Gastrocnemius medialis (tissue), 4 donors: ENCODE measurements at places on chromosomes 3 and 15.

DNA sequence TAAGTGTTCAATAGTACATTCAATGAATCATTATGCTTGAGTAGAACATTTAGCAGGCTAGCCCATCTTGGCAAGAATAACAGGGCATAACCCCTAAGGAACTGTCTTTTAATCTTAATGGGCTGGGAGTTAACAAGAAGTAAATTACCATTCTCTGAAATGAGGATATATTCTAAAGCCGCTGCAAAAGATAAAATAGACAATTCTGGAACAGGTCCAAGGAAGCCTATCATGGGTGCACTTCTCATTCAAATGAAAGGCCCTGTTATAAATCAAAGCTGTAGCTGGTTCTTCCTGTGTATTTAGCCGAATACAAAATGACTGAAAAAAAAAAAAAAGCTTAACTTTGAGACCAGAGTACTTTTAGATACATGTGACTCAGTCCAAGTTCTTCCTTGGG, 15.6 kb downstream of the MTHFS start:
- DNase-seq = no peak

GRCh38 chr15:41980654-41981323, 8.4 kb upstream of the EHD4 start:
- DNase-seq = no peak

GRCh38 chr3:74491874-74492273, 122.6 kb downstream of the CNTN3 start:
- no peak for DNase-seq

- peak; percentile 11 for DNase-seq
Observed at GRCh38 chr3:48738926-48739616, 22.1 kb upstream of the IP6K2 start.

GRCh38 chr3:173465112-173465511, 67.6 kb downstream of the NLGN1 start:
- no peak for DNase-seq

GRCh38 chr15:101101676-101102075, 150.2 kb downstream of the CHSY1 start:
- no peak for DNase-seq

GRCh38 chr3:30370681-30371271, 235.6 kb upstream of the TGFBR2 start:
- DNase-seq = no peak

GRCh38 chr3:195542316-195542697, 818 bp downstream of the PPP1R2 start:
- DNase-seq = no peak

- DNase-seq = no peak
Observed at GRCh38 chr3:171564748-171565480, 104.7 kb upstream of the TNIK start.

DNA sequence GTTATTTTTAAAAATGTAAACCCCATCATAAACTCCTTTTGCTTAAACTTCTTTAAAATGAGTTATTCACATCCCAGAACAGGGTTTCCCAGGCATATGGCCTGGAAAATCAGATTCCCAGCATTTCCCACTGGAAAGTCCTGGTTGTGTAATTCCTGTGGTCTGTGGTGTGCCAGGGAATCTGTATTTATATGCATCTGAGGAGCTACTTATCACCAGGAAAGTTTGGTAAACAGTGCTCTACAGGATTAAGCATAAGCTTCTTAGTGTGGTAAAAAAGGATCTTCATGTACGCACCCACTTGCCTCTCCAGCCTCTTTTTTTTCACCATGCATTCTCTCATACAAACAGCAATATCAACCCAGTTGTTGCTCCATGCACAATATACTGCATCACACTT, 28.2 kb downstream of the MEIS2 start:
- DNase-seq = no peak

GRCh38 chr3:8868996-8869395, 94.3 kb downstream of the RAD18 start:
- DNase-seq = no peak

- no peak for DNase-seq
Observed at GRCh38 chr3:184300378-184300720, 1.3 kb downstream of the PSMD2 start.

- no peak for DNase-seq
Observed at GRCh38 chr3:147930232-147930807, 521.2 kb downstream of the ZIC1 start.

DNA sequence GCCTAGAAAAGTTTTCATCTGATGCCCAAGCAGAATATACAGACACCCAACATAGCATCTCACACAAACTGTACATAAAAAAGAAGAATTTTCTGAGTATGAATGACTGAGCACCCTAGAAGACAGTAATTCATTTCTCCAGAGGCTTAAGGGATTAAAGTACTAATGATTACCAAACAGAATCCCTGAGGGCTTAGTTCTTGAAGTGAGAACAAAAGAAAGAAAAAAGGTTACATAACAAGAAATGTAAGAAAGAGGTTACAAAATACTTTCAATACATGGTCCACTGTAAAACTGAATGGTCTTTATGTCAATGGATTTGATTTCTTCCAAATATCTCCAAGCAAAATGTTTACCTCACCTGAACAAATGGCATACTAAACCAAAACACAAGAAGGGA, 9.1 kb upstream of the NEK10 start:
- DNase-seq = no peak

DNA sequence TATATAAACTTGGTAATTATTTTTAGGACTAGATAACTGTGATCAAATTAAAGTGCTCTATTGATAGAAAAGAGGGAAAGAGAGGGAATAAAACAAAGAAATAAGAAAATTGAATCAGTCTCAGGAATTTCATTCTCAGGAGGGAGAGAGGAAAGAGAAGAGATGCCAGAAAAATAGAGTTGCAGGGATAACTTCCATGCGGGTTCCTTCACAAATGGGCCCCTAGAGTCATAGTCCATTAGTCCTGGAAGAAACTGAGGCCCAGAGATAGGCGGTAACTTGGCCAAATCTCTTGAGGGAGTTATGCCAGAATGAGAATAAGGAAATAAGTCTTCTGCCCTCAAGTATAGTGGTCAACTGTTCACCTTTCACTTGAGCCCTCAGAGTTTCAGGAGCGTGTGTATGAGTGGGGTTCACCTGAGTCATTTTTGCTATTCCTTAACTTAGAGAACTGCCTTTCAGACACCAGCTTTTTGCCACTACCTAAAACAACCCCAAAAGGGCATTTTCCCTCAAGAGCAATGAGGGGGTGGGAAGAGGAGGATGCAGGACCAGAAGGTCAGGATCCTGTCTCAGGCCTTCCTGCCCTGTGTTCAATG, 192.6 kb downstream of the MEX3B start:
- no peak for DNase-seq

GRCh38 chr3:177249203-177249602, 51.9 kb upstream of the TBL1XR1 start:
- no peak for DNase-seq

GRCh38 chr15:25710184-25710583, 152.9 kb downstream of the ATP10A start:
- no peak for DNase-seq
